CD4-positive, alpha-beta T cell treated with Interleukin-15 for 1 hour (primary cell): ENCODE measurements at places on chromosomes 16 and 17.
A peak's percentile ranks its signal among the peaks of the same experiment; 100 is the strongest.

DNA sequence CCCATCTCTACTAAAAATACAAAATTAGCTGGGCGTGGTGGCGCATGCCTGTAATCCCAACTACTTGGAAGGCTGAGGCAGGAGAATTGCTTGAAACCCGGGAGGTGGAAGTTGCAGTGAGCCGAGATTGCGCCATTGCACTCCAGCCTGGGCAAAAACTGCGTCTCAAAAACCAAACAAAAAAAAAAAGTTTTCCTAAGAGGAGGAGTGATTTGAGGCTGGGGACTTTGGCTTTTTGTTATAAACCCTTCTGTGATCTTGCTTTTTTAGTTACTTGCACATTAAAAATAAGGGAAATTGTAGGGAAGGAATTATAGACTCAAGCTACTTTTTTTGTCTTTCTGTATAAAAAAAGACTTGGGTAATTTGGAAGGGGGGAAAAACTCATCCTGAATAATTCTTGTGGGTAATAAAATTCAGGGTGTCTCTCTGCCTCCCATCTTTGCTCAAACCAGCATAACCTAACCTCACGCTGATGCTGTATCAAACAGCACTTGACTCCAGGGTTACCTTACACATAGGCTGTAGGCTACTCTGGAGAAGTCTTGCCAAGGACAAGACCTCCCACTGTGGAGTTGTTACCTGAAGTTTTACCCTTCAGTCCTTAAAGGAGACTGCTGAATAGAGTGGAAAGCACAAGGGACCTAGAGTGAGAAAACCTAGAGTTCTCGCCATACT is 1.7 kb upstream of the CDR2 start:
- DNase-seq: no peak

GRCh38 chr17:78838574-78839005 is 2.0 kb downstream of the USP36 start:
- no peak for DNase-seq

GRCh38 chr17:18191967-18192366 is 8.3 kb downstream of the ALKBH5 start:
- no peak for DNase-seq

DNA sequence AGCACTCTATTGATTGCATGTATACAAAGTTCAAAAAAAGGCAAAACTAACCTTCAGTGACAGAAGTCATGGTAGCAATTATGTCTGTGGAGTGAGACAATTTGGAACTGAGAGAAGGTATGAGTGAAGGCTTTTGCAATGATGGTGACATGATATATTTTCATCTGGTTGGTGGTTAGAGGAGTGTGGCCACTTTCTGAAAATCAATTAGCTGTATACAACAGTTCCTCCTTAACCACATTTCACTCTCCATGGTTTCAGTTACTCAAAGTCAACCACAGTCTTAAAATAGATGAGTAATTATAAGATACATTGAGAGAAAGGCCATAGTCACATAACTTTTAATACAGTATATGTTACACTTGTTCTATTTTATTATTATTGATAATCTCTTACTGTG is 26.2 kb downstream of the ADAMTS18 start:
- DNase-seq: no peak

GRCh38 chr17:31385428-31386285 is 5.8 kb upstream of the RAB11FIP4 start:
- no peak for DNase-seq

- DNase-seq: no peak
Observed at GRCh38 chr16:63200940-63201339, 1164.7 kb upstream of the CDH8 start.

DNA sequence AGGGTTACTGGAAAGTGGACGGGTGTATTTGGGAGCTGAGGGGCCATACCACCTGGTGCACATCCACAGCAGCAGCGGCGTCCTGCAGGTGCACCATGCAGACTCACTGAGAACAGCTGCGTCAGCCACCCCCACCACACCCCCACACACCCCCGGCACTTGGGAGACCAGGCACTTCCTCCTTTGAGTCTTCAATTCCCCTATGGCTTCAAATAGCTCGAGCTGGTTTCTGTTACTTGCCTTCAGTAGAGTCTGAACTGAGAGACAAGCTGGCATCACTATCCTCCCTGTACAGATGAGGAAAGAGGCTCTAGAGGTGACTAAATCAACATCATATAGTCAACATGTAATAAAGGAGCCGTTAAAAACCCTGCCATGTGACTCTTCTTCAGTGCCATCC is 15.4 kb downstream of the CUEDC1 start:
- peak; percentile 77 for DNase-seq

DNA sequence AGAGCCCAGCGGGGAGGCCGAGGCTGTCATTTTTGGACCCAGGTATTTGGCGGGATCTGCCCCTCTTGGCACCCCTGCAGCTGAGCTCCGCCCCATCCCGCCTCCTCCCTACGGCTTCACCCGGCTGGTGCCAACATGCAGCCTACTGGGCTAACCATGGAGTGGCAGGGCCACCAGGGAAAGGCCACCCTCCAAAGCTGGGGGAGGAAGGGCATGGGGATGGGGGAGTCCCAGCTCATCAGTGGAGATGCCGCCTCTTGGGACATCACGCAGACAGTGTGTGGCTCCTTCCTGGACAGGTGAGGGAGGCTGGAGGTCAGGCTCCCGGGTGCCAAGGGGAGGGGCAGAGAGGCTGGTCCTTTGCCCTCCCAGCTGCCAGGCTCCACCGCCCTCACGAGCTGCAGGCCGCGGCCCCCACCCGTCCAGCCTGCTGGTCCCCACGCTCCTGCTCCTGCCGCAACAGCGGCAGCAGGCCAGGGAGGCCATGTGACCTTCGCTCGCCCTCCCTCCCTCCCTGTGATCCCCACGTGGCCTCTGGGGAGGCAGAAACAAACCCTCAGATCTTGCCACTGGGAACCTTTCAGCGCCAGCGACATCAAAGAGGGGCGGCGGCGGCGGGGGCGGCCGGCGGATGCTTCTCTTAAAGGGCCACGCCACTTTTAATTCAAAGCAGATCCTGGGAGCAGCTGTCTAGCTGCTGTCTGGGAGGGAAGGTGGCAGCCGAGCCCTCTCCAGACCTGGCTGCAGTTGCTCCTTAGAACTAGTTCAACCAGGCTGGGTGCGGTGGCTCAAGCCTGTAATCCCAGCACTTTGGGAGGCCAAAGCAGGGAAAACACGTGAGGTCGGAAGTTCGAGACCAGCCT is 6.8 kb upstream of the NOTUM start:
- DNase-seq: peak; percentile 84

- no peak for DNase-seq
Observed at GRCh38 chr16:81635063-81635937, 143.8 kb upstream of the PLCG2 start.

DNA sequence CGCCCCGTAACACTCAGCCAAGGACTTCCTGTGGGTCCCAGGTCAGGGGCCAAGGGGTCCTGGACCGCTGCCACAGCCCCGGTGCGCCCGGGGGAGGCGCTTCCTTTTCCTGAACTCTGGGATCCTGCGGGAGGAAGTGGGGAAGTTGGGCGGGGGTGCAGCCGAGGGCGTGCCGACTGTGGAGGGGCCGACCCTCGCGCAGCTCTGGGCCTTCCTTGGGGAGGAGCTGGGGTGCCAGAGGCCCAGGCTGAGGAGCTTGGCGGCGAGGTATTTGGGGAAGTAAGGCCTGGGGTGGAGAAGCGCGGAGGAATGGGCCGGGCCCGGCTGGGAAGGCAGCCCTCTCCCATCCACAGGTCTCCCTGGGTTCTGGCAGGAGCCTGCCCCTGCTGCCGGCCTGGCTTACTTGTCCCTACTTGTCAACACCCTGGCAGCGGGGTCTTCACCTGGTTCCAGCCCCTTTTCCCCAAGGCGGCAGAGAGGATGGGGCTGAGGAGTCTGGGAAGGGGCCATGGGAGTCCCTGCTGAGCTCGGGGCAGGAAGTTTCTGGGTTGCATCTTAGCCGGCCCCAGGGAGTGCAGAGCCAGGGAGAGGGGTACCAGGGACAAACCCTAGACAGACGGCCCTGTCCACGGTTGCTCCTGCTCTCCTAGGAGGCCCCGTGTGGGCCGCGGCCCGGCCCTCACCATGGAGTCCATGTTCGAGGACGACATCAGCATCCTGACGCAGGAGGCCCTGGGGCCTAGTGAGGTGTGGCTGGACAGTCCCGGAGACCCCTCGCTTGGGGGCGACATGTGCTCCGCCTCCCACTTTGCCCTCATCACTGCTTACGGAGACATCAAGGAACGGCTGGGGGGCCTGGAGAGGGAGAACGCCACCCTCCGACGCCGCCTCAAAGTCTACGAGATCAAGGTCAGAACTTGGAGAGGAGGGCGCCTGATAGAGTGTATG is 1.7 kb downstream of the TBKBP1 start:
- DNase-seq: no peak

DNA sequence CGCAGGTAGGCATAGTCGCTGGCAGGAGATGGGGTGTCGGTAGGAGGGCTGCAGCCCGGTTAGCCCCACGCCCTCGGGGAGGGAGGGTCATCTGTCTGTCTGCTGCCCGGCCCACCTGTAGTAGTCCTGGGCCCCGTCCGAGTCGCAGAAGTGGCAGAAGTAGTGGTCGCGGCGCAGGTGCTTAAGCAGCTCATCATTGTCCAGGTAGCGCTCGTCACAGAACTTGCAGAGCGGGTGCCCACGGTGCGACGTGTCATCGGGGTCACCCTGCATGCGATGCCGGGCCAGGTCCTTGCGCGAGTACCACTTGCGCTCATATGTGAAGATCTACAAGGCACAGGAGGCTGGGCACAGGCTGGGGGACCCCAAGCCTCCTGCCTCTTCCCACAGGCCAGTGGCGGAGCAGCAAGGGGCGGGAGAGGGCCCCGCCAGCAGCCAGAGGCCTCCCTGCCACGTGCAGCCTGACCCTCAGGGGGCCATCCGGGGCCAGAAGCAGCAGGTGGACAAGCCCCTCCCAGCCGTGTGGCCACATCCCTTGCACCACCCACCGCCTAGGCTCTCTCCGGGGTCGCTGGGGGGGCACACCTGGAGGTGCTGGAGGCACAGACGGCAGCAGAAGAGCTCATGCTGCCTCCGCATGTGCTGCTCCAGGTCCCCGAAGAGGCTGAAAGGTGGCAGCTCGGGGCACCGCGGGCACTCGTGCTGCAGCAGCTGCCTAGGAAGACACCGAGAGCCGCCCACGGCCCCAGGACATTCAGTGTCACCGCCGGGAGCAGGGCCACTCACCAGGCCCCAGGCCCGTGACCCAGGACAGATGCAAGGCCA is 7.0 kb downstream of the ZNF598 start:
- no peak for DNase-seq

DNA sequence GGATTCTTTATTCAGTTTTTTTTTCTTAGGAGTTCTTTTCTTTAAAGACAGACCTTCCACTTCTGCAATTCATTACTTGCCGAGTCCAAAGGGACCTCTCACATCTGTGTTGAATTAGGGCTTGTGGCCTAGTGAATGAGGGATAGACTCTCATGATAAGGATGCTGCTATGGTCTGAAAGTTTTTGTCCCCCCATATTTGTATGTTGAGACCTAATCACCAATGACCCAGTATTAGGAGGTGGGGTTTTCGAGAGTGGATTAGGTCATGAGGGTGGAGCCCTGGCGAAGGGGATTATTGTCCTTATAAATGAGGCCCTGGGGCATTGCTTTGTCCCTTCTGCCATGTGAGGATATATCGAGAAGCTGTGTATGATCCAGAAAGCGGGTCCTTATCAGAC is 9.5 kb downstream of the KRT12 start:
- DNase-seq: no peak

GRCh38 chr17:70230850-70231640 is 61.7 kb downstream of the KCNJ2 start:
- DNase-seq: no peak

DNA sequence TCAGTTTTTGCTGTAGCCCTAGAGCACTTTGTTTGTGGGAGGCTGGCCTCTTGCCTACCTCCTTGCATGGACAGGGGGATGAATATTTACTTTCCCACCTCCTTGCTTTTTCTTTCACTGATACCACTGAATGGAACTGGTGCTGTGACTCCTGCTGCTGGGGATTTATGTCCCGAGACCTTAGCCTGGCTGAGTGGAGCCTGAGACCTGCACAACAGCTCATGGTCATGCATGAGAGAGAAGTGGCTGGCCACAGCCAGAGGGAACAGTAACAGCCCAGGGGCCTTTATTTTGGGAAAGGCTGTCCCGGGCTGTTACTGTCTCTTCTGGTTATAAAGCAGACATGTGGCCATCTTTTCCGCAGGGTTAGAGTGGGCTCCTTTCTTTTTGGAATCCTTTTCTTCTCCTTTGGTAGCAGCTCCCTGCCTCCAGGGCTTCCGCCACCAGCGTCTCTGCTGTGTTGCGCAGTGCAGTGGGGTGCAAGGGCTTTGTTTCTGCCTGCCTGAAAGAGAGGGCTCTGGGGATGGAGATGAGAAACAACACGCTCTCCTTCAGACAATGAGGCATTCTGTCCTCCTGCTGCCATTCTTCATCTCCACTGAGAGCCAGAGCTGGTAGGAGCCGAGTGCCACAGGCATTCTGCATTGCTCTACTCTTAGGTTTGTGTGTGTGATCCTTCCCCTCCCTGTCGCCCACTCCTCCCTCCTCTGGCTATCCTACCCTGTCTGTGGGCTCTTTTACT is 14.5 kb downstream of the SNX11 start:
- no peak for DNase-seq

GRCh38 chr16:82456683-82457082 is 170.1 kb upstream of the CDH13 start:
- no peak for DNase-seq

- DNase-seq: no peak
Observed at GRCh38 chr17:79301469-79301868, 226.8 kb downstream of the ENGASE start.

GRCh38 chr17:34726536-34727384 is 147.4 kb downstream of the TMEM132E start:
- no peak for DNase-seq
